Cortex of kidney (tissue), 1 donor: ENCODE measurements at places on chromosomes 12 and 14.

- DNase-seq: no peak
These were observed 13.0 kb downstream of the TBPL2 start for GRCh38 chr14:55427439-55427838.

DNA sequence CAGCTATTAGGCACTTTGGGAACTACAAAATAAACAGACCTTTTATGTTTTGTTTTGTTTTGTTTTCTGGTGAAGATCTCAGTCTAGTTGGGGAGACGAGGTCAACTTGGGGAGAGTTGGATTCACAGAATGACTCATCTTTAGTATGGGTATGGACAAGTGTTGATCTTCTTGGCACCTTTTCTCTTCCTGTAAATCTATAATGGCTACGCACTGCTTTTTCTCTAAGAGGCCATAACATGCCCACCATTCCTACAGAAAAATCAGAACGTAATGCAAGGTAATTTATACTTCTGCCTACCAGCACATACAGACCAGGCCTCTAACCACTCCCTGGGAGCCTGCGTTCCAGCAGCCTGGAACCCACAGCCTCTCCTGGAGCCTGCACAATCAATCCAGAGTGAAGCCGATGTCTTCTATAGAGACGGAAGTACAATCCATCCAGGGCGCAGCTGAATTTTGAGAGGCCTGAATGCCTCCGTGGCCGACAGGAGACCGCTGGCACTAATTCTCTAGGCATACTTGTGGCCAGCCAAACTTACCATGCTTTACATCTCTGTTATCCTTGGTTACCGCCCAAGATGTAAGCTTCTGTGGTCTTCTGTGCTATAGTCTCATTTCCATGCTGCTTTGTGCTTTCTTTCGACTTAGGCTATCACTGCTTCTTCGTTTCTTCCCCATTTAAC lies 717 bp downstream of the PPHLN1 start:
- DNase-seq: no peak

DNA sequence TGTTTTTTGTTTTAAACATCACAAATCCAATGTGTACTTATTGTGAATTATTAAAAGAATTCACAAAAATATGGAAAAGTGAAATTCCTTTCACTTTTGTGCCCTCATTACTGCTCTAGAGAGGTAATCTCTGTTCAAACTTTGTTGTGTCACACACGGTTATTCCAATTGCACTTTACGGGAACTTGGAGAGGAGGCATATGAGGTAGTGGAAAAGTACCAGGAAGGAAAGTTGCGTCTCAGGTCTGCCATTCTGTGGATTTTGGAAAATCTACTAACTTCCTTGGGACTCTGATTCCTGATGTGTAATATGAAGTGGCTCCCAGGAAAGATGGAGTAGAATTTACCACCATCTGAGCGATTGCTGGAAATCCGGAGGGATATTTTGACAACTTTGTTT lies 90.9 kb upstream of the DCN start:
- DNase-seq: no peak

GRCh38 chr14:57930241-57930975 lies 64.5 kb upstream of the SLC35F4 start:
- DNase-seq: no peak

GRCh38 chr12:64098709-64099354 lies 123.3 kb downstream of the KICS2 start:
- DNase-seq: no peak

DNA sequence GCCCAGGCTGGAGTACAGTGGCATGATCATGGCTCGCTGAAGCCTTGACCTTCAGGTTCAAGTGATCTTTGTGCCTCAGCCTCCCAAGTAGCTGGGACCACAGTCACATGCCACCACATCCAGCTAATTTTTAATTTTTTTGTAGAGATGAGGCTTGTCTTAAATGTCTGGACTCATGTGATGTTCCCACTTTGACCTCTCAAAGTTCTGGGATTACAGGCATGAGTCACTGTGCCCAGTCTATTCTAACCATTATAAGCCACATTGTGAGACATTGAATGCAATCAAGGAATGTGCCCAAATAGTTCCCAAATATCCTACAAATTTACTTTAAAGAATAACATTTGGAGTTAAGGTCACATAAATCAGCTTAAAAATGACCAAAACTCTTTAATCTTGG lies 130.7 kb upstream of the ARID2 start:
- no peak for DNase-seq

- DNase-seq: no peak
These were observed 227.1 kb downstream of the MSRB3 start for GRCh38 chr12:65505386-65506121.

- no peak for DNase-seq
These were observed 5.9 kb upstream of the NEDD1 start for GRCh38 chr12:96901175-96901574.

DNA sequence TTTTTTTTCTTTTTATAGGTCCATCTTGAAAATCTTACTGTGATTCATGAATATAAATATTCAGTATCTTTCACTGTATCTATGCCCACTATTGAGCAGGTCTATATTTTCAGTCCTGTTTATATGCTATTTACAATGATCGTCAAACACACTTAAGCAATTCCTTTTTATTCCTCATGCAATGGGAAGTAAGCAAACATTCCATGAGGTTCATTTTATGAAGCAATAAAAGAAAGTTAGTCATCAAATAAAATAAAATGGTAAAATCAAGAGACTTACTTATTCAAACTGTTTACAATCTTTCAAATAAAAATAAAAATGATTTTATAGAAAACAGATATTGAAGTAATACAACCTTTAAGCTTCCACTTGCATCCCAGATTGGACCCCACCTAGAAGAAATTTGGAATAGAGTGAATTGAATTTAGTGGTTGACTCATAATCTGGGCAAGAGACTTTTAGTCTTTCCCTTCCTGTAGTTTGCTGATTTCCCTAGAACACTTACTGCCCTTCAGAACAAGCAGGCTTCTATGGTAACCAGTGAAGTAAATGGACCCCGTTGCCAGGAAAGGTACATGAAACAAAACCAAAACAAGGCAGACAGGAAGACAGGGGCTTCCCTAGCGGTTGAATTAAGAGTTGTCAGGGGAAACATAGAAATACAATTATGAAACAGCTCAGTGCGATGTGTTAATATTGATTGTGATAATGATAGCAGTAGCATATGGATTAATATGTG lies 241.0 kb upstream of the ATP2B1 start:
- DNase-seq: no peak

DNA sequence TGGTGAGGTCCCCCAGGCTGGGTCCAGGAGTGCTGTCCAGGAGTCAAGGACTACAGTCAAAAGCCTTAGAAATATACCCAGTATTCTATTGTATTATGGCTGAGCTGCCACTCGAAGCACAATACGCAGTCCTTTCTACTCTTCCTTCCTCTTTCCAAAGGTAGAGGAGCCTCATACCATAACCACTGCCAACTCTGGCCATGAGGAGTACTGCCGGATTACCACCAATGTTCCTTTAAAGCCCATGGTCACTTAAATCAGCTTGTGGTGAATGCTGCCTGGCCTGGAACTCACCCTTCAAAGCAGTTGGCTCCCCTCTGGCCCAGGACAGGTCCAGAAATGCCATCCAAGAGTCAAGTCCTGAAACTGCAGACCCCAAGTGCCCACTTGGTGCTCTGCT lies 425.4 kb downstream of the SLC16A7 start:
- no peak for DNase-seq

GRCh38 chr12:113424456-113424855 lies 2.3 kb downstream of the SDSL start:
- DNase-seq: no peak

DNA sequence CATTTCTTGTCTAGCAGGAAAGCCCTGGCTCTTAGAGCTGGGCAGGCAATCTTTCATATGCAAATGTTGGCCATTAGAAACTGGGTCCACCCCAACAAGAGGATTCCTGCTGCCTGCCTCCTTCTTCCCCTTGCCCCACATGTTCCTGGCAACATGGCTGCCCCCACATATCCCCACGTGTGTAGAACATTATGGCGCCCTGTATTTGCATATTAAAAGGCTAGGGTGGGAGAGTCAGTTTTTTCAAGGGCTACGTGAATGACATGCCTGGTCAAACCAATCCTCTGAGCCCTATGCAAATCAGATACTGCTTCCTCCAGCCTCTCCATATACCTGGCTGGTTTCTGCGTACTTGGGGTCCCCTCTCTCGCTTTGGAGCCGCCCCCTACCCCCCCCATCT lies 514.0 kb downstream of the FUT8 start:
- no peak for DNase-seq

DNA sequence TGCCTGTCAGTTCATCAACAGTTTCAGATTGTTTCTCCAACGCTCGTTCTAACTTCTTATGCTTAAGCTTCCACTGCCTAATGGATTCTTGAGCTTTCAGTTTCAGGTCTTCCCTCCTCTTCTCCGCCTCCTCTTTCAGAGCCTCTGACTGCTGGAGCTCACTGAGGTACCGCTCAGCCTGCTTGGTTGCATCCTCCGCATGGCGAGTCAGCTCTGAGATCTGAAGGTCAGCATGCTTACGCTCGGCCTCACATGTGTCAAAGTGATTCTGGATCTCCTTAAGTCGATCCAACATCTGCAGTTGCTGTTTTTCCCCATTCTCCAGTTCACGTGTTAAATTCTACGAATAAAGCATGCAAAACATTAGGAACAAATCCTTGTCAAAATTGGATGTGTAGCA lies 148.8 kb downstream of the CEP128 start:
- no peak for DNase-seq

GRCh38 chr12:1937481-1938224 lies 19.2 kb upstream of the CACNA2D4 start:
- no peak for DNase-seq

GRCh38 chr12:113823016-113823415 lies 143.1 kb downstream of the RBM19 start:
- DNase-seq: no peak

- no peak for DNase-seq
These were observed 58.7 kb downstream of the STXBP6 start for GRCh38 chr14:24991288-24991687.

GRCh38 chr12:62684570-62685295 lies 218.1 kb downstream of the MON2 start:
- DNase-seq: no peak

- no peak for DNase-seq
These were observed 29.9 kb downstream of the VRTN start for GRCh38 chr14:74377976-74378690.
